ENCODE measurements at places on chromosomes 1 and 21. TPM values are rescaled to one million over a fixed set of nuclear protein-coding genes. Genes with fewer than 3 reads are reported as not detected.

Gene FCRL1
- total RNA-seq: not detected

Gene TNFSF4
- 19.4 TPM for total RNA-seq

Gene ORC1
- 3.2 TPM for total RNA-seq

Gene CYP4A22
- total RNA-seq: not detected

Gene RNF186
- not detected for total RNA-seq

Gene SLC30A10
- under 0.01 TPM for total RNA-seq

Gene FCRLB
- total RNA-seq: 3.7 TPM

Gene KRTAP10-2
- not detected for total RNA-seq

Gene CHI3L1
- 339 TPM for total RNA-seq

Gene OR2L5
- total RNA-seq: not detected

Gene TAS1R1
- total RNA-seq: not detected

Gene TSPEAR
- total RNA-seq: not detected

Gene TNNT2
- not detected for total RNA-seq

Gene HMCN1
- 41.3 TPM for total RNA-seq

Gene TRIM58
- total RNA-seq: 0.05 TPM

Gene ZNF678
- 5.5 TPM for total RNA-seq

Gene SLC6A17
- 0.60 TPM for total RNA-seq

Gene HTR6
- not detected for total RNA-seq

Gene ENAH
- 132 TPM for total RNA-seq

Gene DRAXIN
- 1.2 TPM for total RNA-seq

Gene DNASE2B
- not detected for total RNA-seq

Gene SPAG17
- 0.05 TPM for total RNA-seq

Gene NIBAN1
- total RNA-seq: 59.1 TPM

Gene SELL
- total RNA-seq: not detected

Gene KLHDC7A
- not detected for total RNA-seq

Gene GRIK3
- total RNA-seq: not detected

Gene TMPRSS3
- not detected for total RNA-seq

Gene LPAR3
- total RNA-seq: 1.5 TPM

Gene LCE1F
- not detected for total RNA-seq

Gene RNU5D-1
- total RNA-seq: not detected

Gene ADCY10
- total RNA-seq: 0.05 TPM
